Activated T-helper 1 cell treated with anti-CD3 and anti-CD28 coated beads, Interleukin-2, amount 50 U/mL, for 16 hours (primary cell): ENCODE measurements at places on chromosomes 5 and 9.

- no peak for DNase-seq
Measured at GRCh38 chr5:3194271-3194670, 401.4 kb upstream of the IRX1 start.

DNA sequence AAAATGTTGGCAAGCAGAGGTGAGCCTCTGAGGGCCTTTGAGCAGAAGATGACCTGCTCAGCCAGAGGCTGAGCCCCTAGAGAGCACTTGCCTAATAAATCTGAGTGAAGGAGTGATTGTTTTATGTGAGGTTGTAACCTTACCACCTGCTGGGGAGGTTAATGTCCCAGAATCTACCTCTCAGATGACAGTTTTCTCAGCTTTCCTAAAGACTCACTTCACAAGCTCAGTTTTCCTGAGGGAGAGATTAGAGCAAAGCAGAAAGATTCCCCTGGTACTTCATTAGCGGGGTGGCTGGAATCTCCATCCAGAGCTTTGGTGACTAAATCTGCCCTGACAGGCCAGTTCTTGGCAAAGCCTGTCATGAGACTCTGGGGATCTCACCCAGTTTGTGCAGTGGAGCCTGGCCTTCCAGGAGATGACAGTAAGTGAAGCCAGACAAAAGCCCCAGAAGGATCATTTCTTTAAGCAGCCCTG, 48.8 kb upstream of the GALNT10 start:
- no peak for DNase-seq

DNA sequence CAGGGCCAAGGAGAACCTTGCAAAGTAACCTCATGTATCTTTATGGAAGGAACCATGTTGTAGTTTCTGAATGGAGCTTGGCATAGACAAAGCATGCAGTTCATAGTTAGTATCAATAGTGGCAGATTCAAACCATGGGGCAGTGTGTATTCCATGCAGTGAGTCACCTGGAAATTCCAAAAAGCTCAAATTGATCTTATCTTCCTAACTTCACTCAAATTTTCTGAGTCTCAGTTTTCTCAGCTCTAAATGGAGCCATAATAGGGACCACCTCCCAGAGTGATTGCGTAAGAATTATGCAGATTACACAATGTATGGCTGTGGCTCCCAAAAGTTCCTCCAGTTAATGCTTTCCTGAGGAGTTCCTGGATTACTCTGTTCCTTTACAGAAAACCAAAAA, 549.9 kb upstream of the KLF4 start:
- no peak for DNase-seq

- DNase-seq, result no peak
Measured at GRCh38 chr5:124651663-124652513, 94.6 kb downstream of the ZNF608 start.

DNA sequence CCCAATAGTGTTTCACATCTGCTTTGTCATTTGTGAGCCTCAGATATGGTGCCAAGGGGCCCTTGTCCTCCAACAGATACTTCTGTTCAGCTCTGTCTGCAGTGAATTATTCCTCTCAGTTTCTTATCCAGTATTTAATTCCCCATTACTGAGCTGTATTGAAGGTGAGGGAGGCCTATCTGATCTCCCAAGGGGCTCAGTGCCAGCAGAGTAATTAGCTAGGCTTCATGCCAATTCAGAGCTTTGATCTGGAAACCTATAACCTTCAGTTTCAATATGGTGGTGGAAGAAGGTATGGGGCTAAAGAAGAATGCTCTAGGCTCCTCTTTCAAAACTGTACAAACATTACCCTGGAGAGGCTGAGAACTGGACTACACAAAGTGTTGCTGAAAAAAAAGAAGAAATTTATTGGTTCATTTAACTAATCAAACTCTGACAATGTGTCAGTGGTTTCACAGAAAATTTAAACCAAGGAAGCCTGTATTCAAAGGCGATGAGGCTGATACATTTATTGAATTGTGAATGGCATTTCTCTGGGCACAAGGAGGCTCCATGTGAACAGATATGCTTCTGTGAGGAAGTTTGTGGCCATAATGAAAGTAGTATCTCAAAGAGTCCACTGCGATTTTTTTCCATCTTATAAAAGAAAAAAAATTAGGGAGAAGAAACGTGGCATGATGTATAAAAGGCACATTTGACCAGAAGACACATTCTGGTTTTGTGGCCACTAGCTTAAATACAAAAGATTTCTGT, 397.8 kb downstream of the TLE4 start:
- DNase-seq, result no peak

DNA sequence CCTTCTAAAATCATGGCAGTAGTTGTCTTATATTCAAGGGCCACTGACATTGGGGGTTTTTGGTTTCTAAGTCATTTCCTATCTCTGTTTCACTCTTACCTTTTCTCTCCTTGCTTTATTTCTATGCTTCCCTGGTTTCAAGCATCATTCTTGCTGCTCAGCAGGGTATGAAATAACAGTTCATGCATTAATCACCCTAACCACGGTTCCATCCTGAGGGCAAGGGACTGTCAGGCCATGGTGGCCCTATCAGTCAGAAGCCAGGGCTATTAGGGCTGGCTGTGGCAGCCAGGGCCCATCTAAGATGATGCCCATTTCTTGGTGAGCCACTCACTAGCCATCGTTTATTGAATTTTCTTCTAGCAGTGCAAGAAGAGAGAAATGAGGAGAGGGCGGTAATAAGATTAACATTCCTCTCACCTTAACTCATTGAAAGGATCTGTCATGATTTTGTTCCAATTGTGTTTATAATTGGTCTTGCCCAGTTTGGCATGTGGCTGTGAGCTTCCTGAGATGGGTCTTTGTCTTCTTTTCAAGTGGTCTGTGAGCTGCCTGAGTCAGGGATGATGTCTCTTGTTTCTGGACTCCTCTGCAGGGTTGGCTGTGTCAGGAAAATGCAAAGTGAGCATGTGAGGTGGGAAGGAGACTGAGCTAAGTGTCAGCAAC, 45.2 kb downstream of the CYSTM1 start:
- no peak for DNase-seq

GRCh38 chr9:92790542-92791527, 26.2 kb upstream of the BICD2 start:
- DNase-seq, result peak; percentile 47

- DNase-seq, result no peak
Measured at GRCh38 chr5:174806729-174807128, 82.3 kb downstream of the MSX2 start.

DNA sequence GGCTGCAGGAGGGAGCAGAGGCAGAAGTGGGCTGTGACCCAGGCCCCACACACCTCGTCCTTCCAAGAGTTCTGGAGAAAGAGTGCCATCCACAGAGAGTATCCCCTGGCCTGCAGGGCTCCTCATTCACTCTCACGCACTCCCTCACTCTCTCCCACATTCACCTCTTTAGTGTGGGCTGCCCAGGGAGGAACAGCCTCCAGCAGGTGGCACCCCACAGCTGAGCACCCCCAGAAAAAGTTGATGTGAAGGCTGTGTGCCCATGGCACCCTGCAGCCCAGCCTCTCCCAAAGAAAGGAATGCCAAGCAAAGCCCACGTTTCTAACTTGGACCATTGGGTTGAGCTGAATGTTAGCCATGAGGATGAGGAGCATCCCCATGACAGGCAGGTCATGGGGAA, 4.5 kb upstream of the SHC3 start:
- DNase-seq, result no peak

DNA sequence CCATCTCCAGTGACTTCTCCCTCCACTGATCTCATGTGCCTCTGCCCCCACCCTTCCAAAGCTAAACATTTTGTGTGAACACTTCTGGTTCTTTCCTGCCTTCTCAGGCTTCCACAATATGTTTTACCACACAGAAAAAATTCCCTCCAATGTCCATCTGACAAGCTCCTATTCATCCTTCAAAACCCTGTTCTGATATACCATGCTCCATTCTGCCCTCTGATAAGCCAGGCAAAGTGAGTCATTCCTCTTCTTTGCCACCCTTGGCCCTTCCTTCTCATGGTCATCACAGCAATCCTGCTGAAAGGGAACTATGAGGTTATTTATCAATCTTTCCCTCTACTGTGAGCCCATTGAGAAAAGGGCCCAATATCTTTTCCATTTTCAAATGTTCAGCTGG, 97.6 kb downstream of the BARX1 start:
- DNase-seq, result no peak

GRCh38 chr5:144487761-144488160, 317.1 kb downstream of the KCTD16 start:
- DNase-seq, result no peak

- no peak for DNase-seq
Measured at GRCh38 chr9:68780380-68780712, 75.3 kb downstream of the PIP5K1B start.

GRCh38 chr9:116477584-116478141, 209.4 kb upstream of the TRIM32 start:
- DNase-seq, result no peak

DNA sequence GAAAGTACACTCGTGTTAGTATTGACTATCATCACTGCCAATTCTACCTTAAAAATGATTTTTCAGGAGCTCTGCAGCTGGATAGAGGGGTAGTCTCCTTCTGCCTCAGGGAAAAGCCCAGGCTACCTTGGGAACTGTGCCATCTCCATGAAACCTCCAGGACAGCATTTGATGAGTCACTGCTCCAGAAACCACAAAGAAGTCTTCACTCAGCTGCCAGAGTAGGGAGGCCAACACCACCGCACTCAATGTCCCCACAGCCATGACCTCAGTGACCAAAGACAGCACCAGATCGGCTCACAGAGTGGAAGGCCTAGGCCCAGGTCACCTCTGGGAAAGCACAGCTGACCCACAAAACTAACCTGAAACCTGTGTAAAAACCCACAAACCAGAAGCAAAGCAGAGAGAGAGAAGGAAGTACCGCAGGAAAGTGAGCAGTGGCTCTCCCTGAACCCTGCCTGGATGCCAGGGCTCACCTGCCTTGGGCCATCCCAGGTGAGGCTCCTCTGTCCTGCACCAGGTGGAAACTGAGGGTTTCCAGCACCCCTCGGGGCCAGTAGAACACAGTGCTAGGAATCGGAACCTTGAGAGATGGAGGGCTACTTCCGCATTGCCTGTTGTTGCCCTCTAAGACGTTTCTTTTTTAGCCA, 30.0 kb downstream of the S1PR3 start:
- no peak for DNase-seq

DNA sequence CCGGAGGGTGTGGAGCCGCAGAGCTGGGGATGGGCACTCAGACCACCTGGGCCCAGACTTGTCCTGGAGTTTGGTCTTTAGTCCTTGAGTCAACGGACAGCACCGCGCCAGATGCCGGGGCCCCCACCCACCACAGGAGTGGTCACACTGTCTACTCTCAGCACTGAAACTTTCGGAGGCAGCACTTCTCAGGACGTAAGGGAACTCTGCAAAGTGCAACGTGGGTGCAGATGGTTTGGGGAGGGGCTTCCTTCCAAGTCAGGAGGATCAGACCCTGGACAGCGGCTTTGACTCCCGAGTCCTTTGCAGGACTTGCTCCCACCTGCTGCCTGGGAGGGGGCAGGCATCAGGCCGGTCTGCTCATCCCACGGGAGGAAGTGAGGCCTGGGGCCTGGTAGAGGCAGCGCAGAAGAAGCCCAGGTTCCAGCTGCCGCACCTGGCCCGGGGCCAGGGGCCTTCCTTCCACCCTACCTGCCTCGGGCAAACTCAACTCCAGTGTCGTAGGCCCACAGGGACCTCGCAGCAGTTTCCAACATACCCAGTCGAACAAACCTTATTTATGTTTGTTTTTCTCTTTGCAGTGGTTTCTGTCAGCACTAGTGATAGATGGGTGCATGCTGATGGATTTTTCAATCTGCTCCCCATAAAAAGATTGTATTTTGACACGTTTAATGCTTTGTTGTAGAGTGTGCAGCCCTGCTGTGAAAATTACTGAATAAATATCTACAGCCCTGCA, 149.8 kb upstream of the PPP1R26 start:
- DNase-seq, result no peak

GRCh38 chr5:75847561-75848021, 130.4 kb upstream of the POC5 start:
- no peak for DNase-seq

- no peak for DNase-seq
Measured at GRCh38 chr5:160473681-160474080, 52.0 kb downstream of the PTTG1 start.

- DNase-seq, result no peak
Measured at GRCh38 chr9:122347348-122348287, 23.2 kb upstream of the PTGS1 start.

GRCh38 chr5:36651761-36652685, 45.6 kb downstream of the SLC1A3 start:
- DNase-seq, result no peak

GRCh38 chr5:32272746-32273145, 40.0 kb downstream of the MTMR12 start:
- DNase-seq, result no peak

DNA sequence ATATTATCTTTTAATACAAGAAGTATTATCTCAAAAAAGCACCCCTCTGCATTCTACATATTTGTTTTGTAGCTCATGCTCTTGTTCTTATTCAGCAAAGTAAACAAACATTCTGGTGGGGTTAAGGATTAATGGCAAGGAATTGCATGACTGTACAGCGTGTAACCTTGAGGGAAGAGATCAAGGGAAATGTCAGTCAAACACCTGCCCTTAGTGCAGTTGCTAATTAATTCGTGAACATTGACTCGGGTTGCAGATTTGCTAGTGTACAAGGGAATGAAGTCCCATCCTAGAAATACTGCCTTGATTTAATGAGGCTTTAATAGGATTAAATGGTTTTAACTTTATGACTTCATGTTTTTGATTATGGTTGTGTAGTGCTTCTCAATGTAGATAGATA, 1758.1 kb downstream of the MAT2B start:
- no peak for DNase-seq

DNA sequence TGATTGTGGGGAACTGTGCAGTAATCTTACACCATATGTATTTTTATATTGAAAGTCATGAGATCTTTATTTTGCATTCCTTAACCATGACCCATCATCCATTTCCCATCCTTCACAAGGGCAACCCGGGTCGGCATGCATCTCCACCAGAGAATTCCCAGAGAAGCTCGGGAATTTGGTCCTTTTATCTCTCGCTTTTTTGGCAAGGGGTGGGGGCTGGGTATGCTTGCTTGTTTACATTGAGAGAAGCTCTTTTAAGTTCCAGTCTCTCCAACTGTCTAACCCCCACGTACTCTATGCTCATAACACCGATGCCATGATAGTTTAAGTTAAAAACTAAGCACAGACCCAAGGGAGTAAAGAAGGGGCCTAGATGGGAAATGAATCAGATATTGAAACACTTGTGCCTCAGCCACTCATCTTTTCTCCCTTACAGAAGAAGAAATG, 109.9 kb upstream of the NFIB start:
- DNase-seq, result no peak

DNA sequence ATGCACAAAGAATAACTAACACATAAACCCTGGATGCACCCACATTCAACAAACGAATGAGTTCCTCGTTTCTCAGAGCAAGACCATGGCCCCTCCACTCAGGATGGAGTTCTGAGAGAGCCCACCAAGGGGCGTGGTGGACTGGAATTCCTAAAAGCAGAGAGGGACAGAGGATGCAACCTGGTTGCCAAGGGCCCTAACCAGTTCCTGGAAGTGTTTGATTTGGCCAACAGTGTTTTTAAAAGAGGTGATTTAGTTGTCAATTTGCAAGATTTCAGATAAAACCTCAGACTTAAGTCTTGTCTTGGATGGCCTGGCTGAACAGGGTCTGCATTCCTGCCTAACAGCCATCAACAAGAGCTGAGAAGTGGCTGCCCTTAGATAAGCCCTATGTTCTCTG, 34.4 kb downstream of the GLRA1 start:
- DNase-seq, result no peak

GRCh38 chr5:174459832-174460448, 264.4 kb upstream of the MSX2 start:
- no peak for DNase-seq

GRCh38 chr5:77893225-77893860, 117.2 kb upstream of the TBCA start:
- DNase-seq, result no peak
